ENCODE measurements at places on chromosomes 6 and 20.

GRCh38 chr6:158356586-158357546 lies 44.6 kb downstream of the TULP4 start:
- DNase-seq: no peak

DNA sequence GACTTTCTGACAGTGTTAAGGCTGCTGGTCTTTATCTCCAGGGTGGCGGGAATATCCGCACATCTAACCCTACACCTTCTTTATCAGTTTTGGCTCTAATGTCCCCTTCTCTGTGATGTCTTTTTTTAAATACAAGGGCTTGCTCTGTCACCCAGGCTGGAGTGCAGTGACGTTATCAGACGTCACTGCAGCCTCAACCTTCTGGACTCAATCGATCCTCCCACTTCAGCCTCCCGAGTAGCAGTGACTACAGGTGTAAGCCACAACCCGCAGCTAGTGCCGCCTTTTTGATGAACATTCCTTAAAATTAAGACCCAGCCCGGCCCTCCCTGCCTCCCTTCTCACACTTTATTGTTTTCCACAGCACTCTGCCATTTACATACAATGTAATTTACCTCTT lies 120.1 kb upstream of the CDH4 start:
- no peak for DNase-seq

GRCh38 chr6:88168362-88168761 lies 2.2 kb upstream of the CNR1 start:
- DNase-seq: peak; percentile 2

DNA sequence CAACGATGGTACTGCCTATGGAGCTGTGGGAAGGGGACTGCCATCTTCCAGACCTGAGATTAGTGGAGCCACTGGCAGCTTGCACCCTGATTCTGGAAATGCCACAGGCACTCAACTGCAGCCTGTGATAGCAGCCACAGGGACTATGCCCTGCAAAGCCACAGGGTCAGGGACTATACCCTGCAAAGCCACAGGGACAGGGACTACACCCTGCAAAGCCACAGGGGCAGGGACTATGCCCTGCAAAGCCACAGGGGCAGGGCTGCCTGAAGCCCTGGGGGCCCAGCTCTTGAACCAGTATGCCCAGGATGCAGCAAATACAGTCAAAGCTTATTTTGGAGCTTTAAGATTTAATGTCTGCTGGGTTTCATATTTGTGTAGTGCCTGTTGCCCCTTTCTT lies 346.6 kb downstream of the C6orf118 start:
- DNase-seq: no peak

DNA sequence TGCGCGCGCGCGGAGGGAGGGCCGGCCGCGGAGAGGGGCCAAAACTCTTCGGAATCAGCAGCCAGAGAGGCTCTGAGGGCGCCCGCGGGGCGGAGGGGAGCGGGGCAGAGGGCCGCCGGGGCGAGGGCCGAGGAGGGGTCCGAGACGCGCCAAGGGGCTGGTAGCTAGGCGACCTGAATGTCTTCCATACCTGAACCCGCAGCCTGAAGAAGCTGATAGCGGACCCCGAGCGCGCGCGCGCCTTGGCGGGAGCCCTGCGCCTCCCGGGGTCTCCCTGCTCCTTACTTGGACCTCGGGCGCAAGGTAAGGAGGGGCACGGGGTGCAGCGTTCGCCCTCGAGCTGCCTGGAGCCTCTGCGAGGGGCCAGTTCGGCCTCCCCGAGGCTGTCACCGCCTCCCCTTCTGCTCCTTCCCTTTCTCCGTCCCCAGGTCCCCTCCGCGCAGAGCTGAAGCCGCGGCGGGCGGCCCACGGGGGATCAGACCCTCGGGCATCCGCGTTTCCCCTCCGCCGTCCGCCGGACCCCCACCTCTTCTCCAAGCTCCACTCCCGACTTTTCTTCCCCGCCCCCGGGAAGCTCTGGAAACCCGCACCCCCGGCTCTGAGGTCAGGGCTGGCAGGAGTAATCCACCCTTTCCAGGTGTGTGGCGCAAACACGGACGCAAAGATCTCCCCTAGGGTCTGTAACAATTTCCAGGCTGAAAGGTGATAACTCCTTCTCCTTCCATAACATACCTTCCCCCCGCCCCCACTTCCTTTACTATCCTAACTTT lies 13.1 kb upstream of the DEK start:
- no peak for DNase-seq

DNA sequence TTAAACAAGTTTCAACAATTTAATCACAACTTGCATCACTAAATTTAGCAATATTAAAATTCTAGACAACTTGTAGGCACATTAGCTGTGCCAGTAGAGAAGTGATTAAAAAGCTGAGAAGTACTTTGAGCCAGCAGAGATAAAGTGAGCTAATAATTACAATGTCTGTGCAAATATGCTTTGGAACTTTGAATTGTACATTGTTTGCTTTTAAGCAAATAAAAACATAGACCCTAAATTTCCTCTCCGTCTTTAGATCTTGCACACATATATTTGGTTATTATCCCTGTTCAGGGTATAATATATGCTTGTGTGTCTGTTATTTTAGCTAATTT lies 44.2 kb upstream of the DEFB112 start:
- no peak for DNase-seq

- no peak for DNase-seq
These were observed 4.6 kb upstream of the EEF1A2 start for GRCh38 chr20:63503524-63503923.

DNA sequence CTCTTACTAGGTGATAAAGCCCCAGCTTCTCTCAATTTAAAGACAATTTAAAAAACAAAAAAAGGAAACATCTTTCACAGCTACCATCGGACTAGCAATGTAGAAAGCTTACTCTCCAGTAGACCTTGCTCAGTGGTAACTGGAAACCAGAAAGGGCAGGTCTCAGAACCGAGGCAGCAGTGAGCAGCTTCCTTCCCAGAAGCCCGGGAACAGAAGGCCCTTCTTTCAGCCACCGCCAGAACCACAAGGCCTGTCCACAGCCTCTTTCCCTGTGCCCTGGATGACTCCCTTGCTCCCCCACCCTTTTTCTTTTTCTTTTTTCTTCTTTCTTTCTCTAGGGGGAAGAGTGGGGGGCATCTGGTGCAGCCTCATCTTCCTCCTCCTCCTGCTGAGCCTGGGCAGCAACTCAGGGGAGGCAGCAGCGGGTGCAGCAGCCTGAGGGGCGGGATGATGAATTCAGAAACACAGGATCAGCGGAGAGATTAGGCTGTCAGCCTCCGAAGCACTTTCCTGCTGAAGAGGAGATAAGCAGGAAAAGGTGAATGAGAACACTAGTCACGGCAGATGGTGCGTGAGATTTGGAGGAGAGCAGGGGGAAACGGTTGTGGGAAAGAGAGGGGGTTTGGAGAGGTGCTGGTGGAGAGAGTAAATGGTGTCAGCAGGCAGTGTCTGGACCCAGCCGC lies 158.5 kb downstream of the ID4 start:
- DNase-seq: peak; percentile 76

- DNase-seq: no peak
These were observed 13.0 kb downstream of the EFCAB8 start for GRCh38 chr20:32871627-32872160.

DNA sequence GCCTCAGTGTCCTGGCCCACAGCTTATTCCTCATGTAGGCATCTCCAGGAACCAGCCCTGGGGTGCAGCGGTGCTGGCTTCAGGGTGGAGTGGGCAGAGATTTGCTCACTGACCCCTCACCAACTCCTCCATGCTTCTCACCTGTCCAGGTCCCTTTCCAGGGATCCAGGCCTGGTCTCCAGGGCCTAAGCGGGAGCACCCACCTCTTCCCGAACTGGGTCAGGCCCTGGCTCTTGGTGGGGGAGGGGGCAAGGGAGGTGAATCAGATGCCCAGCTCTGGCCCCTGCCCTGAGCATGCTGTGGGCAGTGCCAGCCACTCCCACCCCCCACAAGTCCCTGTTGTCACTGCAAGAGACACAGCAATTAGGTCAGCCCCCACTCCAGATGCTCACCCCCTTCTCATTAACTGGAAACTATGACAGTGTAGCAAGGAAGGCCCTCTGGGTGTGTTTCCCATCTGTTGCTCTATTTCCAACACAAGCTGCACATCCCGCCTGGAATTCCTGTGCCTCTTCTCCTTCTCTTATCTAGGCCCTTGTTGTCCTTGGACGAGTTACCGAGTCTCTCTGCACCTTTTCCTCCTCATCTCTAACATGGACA lies 37.0 kb downstream of the MDFI start:
- DNase-seq: no peak

- DNase-seq: no peak
These were observed 3.1 kb downstream of the CD93 start for GRCh38 chr20:23082846-23083552.

- no peak for DNase-seq
These were observed 32.1 kb upstream of the RANBP9 start for GRCh38 chr6:13743736-13744127.

GRCh38 chr6:112665114-112665513 lies 318.0 kb downstream of the RFPL4B start:
- no peak for DNase-seq

GRCh38 chr6:44278315-44278714 lies 8.1 kb downstream of the TMEM151B start:
- DNase-seq: no peak

DNA sequence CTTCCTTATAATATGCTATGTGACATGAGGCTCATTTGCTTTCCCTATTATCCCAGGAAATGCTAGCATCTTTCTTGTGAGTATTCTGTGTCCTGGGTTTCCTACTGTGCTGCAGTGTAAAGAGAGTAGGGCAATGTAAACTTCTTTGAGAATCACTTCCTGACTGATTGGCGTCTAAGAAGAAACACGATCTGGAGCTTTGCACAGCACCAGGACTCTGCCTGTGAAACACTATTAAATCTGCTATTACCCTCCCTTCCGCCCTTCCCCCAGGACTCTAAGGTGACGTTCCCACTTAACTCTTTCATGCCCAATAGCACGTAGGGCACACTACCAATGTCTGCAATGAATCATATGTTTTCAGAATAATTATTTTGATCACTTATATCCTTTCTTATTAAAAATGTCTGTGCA lies 607.3 kb upstream of the CITED2 start:
- DNase-seq: no peak

GRCh38 chr6:109299265-109299607 lies 83.0 kb downstream of the CD164 start:
- DNase-seq: no peak

DNA sequence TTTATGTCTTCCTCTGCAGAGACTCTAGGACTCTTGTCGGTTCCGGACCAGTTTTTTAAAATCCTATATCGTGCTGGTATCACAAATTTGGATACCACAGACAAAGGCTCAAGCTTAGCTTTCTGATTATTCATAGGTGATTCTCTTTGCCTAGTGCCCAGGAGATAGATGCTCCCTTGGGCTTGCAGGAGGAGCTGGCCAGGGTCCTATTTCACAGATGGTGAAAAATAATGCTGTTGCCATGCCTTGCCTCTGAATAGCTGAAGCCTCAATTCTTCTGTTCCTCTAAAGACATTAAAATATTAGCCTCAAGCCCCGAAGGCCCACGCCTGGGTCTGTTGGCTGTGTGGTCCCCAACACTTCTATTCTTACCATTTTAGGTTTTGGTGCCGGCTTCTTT lies 123.9 kb upstream of the BACH2 start:
- DNase-seq: no peak

DNA sequence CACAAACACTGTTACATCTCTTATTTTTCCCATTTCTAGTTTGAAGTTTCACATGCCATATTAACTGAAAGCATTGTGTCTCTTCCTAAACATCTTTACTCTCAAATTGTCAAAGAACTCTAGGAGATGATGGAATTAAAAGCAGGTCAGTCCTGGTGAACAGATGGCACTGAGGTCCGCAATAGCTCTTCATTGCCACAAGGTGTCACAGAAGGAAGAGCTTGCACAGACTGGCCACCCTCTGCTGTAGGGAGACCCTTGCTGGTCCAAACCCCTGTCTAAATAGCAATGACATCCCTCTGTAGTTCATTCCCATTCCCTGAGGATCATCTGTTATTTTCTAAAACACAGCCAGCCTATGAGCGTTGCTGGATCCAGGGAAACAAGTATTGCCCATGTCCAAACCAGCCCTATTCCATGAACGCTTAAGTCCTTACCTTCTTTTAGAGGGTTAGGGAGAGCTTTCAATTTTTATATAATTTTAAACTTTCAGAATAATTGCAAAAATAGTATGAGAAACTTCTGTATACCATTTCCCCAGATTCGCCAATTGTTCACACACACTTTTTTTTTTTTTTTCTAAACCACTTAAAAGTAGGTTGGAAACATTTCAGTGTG lies 10.1 kb upstream of the HDAC2 start:
- DNase-seq: peak; percentile 22

DNA sequence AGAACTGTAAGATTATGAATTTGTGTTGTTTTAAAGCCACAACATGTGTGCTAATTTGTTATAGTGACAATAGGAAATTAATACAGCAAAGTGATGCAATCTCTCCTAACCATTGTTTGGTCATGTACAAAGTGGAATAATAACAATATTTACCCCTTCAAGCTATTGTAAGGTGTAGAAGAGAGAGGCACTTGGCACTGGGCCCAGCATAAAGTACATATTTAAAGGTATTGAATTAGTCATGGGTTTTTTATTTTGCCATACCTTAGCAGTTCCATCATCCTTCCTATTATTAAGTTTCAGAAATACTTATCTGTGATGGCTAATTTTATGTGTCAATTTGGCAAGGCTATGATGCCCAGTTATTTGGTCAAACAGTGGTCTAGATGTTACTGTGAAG lies 322.4 kb upstream of the TSHZ2 start:
- DNase-seq: no peak

GRCh38 chr6:154491567-154492470 lies 18.7 kb downstream of the CNKSR3 start:
- DNase-seq: no peak

GRCh38 chr20:44959082-44959637 lies 1.0 kb downstream of the TOMM34 start:
- DNase-seq: no peak

DNA sequence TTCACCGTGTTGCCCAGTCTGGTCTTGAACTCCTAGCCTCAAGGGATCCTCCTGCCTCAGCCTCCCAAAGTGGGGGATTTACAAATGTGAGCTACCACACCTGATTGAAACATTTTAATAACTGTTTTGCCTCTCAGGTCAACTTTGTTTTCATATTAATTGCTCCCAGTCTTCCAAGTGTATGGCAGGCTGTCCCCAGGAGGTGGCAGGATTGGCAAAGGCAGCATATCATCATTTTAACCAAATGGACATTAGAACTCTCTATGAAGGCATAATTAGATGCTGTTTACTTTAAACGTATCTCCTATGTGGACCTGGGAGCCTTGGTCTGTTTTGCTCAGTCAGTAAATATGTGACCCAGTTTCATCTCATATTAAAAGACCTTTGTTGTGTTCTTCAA lies 59.2 kb upstream of the CSE1L start:
- DNase-seq: peak; percentile 13

DNA sequence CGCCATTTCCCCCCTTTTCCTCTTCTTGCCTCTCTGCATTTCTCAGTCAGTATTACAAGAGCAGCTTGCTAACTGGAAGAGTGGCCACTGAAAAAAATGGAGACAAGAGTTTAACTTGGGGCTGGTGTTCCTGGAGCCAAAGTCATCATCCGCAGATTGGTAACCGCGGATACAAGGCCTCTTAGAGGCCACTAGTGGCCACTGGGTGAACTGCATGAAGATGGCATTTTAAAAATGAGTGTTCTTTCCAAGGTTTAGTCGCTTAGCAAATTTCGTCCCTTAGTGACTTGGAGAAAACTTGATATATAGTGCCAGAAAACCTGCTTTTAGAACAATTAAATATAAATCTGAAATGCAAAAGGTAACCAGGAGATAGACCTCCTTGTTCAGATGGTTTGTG lies 4.8 kb downstream of the F13A1 start:
- DNase-seq: peak; percentile 18
